GM23248 (cell line): ENCODE measurements at places on chromosomes 11 and 22.

DNA sequence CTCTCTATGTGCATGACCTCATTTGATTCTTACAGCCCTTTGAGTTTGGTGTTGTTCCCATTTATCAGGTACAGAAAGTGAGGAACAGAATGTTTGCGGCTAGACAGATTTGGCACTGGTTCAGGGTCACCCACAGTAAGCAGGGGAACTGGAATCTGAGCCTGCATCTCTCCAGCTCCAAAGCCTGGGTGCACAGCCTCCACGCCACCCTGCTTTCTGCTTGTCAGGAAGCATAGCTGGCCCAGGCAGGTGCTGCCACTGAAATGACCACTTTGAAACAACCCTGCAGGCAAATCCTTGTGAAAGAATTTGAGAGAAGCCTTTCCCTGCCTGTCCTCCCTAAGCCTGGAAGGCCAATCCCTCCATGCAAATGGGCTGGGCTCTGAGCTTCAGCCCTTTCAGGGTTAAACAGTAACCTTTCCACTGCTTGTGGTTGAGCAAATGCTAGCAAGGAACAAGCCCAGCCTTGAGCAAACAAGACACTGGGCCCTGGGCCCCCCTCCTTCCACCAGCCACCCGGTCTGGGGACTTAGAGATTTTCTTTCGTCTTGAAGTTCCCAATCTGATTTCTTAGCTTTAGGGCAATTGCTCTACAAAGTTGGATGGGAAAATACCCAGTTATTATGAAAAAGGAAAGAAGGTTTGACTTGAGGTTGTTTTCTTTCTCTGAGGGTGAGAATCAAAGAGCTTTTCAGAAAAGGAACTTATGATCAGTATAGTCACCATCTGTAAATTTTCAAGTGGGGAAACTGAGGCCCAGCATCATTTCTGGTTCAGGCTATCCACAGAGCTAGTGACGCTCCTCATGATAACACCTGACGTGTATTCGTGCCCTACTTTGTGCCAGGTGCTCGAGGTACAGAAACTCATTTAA is 19.4 kb downstream of the EHF start:
- no peak for DNase-seq

GRCh38 chr22:24565077-24565476 is 9.3 kb downstream of the SNRPD3 start:
- no peak for DNase-seq

DNA sequence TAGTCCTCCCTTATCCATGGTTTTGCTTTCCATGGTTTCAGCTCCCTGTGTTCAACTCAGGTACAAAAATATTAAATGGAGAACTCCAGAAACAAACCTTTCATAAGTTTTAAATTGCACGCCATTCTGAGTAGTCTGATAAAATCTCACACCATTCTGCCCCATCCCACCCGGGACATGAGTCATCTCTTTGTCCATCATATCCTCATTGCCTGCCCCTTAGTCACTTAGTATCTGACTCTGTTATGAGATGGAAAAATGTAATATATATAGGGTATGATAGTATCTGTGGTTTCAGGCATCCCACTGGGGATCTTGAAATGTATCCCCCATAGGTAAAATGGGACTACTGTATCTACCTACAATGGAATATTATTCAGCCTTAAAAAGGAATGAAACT is 35.5 kb upstream of the FGF3 start:
- DNase-seq, result peak; percentile 70

DNA sequence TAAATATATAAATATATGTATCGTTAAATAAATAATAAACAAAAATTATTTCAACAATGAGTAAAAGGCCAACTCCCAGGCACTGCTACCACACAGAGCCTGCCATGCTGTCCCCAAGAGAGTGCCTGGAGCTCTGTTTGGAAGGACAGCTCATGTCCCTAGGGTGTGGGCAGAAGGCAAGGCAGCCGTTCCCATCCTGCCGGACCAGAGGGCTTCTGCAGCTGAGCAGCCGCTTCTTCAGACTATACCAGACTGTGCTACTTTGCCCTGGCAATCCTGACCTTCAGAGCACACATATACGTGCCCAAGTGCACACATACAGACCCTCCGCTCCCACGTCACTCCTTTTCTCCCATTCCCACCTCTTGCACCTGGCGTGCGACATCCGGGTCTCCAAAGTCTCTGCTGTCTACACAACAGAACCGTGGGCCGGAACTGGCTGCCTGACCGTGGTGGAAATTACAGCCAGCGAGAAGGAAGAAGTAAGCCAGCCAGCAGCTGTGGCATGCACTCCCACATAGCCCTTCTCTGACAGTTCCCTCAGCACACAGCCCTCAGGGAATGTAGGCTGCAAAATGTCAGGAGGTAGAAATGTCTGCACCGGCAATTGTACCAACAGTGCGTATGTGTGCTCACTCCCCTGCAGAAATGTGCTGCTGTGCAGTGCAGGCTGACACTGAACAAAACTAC is 24.0 kb downstream of the PAX6 start:
- DNase-seq, result no peak

DNA sequence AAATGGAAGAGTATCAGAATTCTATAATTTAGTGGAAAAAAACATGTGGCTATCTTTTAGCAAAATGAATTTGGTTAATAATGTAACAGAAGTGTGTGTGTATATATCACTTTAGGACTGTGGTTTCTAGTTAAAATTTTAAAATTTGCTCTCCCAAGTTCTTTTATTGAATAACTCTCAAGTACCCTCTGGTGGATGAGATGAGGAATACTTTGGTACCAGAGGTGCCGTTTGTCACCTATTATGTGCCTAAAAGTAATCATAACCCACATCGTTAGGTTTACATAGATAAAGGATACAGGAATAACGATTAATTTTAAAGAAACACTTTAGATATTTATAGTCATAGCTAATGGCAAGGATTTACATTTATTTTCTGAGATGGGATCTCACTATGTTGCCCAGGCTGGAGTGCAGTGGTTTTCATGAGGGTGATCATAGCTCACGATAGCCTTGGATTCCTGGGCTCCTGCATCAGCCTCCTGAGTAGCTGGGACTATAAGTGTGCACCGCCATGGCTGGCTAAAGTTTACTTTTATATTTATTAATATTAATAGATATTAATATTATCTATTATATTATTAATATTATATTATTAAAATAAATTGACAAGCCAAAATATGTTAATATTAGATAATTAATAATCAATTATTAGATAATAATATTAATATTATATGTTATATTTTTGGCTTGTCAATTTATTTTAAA is 66.7 kb upstream of the CAPRIN1 start:
- peak; percentile 36 for DNase-seq

DNA sequence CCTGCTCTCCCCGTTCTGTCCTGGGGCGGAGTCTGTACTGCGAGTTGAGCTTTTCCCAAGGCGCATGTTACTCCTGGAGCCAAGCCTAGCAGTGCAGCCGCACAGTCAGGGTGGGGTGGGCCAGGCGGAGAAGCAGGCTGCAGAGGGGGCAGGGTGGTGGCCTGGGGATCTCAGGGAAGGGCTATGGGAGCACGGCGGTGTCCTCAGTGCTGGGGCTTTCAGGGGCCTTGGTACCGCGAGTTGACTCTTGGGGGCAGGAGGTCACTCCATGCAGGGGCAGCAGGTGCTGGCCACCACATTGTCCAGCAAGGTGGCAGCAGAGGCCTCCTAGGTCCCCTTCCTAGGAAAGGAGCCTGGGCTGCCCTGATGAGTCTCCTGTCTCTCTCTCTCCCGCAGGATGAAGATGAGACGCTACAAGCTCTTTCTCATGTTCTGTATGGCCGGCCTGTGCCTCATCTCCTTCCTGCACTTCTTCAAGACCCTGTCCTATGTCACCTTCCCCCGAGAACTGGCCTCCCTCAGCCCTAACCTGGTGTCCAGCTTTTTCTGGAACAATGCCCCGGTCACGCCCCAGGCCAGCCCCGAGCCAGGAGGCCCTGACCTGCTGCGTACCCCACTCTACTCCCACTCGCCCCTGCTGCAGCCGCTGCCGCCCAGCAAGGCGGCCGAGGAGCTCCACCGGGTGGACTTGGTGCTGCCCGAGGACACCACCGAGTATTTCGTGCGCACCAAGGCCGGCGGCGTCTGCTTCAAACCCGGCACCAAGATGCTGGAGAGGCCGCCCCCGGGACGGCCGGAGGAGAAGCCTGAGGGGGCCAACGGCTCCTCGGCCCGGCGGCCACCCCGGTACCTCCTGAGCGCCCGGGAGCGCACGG is 14.9 kb upstream of the MIEF1 start:
- DNase-seq, result peak; percentile 17

DNA sequence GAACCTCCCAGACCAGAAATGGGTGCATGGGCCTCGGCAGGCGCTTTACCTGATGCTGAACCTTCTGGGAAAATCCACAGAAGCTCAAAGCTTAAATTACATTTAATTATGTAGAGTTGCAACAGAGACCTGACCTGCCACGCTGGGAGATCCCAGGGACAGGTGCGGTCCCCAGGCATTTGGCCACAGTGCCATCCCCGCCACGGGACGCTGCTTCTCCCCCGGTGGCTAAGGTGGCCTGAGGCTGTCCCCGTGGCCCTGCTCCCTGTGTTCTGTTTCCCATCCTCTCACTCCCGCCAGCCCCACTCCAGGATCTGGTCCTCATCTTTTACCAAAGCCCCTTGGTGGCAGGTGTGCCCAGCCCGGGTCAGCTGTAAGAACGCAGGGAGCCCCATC is 39.6 kb downstream of the GRAMD4 start:
- DNase-seq, result no peak

- peak; percentile 79 for DNase-seq
Measured at GRCh38 chr11:86519064-86519911, 144.6 kb downstream of the CCDC81 start.

GRCh38 chr22:46114518-46115387 is 35.6 kb upstream of the PPARA start:
- DNase-seq, result peak; percentile 45

DNA sequence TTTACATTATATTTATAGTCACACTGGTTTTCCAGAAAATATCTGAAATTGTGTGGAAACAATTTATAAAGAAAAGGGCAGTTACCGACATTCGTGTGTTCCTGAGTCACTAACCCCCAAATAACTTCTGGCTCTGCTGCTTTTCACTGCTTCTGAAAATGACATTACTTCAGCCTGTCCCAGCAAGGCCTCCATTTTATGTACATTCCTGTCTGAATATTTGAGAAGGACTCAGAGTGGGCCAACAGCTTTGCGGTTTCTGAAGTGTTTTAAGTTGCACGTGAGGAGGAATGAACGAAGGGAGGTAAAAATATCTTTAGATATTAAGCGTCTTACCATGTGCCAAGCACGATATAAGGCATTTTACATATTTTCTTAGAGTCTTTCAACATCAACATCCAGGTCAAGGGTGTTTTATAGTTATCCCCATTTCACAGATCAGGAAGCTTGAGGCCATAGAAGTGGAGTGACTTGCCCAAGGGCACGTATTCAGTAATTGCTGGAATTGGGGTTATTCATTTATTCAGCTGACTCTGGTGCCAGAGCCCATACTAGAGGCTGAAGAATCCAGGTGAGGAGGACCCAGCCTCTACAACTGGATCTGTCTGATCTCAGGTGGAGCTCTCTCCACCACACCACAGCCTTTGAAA is 30.8 kb upstream of the WNT11 start:
- DNase-seq, result peak; percentile 15

DNA sequence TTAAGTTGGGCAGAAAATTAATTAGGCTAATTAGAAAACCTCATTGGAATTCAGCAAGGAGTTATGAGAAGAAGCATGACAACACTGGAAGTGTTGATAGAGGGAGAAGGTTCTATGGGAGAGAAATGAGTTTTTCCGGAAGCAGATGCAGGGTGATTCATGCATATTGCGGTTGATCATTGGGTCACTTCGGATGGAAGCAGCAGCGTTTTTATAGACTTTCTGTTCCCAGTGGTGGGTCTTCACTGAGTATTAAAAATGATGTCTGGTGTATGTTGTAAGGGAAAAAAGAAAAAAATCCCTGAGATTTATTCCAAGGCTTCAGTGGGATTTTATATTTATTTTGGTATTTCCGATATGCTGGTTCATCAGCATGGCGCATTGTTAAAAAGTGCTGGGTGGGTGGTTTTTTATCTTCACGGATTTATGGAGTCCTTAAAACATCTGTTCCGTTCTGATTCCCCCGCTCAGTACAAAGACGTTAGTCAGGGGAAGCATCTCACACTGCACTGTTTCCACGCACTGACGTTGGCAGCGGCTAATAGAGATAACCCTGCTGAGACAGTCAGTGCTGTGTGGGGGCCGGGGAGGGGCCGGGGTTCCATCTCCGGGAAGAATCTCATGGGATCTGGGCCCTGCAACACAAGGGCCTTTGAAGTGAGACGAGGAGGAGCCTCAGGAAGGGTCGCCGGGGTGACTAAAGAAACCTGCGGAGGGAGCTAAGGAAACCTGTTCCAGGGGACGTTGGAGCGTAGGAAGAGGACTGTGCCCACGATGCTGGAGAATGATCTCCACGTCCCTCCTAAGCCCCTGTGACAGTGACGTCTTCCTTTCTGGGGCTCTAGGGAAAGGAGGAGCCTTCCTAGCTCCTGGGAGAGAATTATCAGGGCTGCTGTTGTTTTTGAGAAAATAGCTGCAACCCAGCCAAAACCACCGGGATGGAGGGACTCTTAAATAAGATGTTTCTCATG is 390.0 kb downstream of the NTM start:
- peak; percentile 85 for DNase-seq

DNA sequence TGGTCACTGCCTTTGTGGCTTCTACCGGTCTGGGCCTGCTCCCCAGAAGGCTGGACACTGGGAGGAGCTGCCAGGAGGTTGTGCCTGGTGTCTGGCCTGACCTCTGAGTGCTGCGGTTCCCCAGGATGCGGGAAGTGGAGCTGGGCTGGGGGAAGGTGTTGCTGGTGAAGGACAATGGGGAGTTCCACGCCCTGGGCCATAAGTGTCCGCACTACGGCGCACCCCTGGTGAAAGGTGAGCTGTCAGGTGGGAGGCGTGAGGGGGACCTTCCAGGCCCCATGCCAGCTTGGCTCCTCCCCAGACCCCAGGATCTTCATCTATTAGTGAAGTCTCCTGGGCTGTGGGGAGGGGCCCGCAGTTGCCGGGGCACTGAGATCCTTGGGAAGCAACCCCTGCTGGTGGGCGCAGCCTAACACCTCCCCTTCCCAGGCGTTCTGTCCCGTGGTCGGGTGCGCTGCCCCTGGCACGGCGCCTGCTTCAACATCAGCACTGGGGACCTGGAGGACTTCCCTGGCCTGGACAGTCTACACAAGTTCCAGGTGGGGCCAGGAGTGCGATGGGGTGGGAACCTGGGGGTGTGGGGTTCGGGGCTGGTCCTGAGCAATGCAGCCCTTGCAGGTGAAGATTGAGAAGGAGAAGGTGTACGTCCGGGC is 6.7 kb downstream of the AIFM3 start:
- DNase-seq, result no peak

- DNase-seq, result no peak
Measured at GRCh38 chr22:36432592-36433317, 45.0 kb upstream of the MYH9 start.

GRCh38 chr22:46575911-46576555 is 38.6 kb upstream of the CELSR1 start:
- no peak for DNase-seq

- peak; percentile 94 for DNase-seq
Measured at GRCh38 chr22:45608763-45609180, 62.9 kb upstream of the ATXN10 start.
